ENCODE measurements at places on chromosomes 2 and 18.

DNA sequence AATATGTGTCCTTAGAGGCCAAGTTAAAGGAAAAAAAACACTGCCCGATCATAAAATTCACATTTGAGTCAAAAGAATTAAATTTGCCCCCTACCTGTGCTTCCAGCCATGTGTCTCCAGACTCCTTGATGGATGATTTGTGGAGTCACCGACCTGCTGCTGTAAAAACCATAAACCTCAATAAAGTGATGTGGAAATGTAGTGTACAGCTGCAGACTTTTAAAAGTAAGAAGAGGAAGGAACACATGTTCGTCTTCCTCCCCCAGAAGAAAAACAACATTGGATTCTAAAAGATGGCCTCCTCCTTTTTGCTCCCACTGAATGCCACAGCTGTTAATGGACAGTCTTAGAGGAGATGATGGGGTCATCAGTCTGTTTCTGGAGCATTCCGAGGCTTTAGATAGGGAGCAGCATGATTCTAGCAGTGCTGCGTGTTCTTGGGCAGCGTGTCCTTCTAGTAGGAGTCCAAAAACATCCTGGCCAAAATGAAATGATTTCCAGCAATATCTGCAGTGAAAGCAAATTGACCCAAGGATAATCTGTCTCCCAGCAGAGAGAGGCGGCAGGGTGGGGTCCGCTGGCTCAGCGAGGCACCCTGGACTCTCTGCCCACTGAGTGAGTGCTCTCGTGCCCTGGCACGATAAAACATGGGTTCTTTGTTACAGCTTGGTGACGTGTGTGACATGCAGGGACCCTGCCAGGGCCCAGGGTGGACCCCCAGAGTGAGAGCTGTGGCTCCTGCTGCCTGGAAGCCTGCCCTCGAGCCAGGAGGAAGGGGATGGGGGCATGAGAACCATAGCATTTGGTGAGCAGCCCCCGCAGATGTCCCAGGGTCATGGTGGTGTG, 196.1 kb downstream of the FAM210A start:
- no peak for DNase-seq

- no peak for DNase-seq
Observed at GRCh38 chr2:197307236-197307932, 3.2 kb downstream of the ANKRD44 start.

GRCh38 chr2:20541651-20542050, 94.8 kb downstream of the RHOB start:
- DNase-seq = no peak

DNA sequence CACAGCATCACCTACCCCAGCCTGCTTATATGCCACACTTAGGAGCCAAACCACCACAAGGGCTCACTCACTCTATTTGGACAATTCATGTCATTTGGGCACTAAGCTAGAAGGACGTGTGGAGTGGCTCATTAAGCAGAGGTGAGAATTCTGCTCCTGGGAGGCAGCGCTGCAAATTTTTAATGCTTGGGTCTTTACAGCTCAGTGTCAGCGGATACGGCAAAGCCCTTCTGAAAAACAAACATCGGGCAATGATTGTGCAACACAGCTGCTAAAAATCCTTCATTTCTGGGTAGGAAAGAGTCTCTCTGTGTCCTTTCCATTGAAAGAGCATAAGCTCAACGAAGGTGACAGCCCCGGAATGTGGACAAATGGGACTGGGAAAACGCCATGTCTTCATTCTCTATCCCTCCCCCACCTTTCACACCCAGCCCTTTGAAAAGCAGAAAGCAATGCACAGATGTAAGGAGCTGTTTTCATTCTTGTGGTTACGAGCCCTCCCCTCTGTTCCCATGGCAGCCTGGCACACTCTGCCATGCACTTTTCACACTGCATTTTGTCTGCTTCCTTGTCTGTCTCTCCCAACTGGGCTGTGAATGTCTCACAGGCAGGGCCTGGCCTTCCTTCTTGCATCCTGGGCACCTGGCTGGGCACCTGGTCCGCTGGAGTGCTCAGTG, 16.0 kb downstream of the TMEM177 start:
- DNase-seq = no peak

DNA sequence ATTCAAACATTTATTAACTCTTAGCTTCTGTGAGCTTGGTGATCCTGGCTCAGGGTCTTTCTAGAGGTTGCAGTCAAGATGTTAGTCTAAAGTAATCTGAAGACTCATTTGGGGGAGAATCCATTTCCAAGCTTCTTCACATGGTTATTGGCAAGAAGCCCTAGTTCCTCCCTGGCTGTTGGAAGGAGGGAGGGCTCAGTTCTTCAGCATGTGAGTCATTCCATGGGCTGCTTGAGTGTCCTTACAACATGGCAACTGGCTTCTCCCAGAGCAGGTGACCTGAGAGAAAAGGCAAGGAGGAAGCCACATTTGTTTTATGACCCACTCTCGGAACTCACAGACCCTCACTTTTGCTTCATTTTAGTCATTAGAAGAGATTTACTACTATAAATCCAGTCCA, 10.6 kb upstream of the C2orf74 start:
- no peak for DNase-seq
